Caco-2 (cell line): ENCODE measurements at places on chromosomes 12 and 14.

DNA sequence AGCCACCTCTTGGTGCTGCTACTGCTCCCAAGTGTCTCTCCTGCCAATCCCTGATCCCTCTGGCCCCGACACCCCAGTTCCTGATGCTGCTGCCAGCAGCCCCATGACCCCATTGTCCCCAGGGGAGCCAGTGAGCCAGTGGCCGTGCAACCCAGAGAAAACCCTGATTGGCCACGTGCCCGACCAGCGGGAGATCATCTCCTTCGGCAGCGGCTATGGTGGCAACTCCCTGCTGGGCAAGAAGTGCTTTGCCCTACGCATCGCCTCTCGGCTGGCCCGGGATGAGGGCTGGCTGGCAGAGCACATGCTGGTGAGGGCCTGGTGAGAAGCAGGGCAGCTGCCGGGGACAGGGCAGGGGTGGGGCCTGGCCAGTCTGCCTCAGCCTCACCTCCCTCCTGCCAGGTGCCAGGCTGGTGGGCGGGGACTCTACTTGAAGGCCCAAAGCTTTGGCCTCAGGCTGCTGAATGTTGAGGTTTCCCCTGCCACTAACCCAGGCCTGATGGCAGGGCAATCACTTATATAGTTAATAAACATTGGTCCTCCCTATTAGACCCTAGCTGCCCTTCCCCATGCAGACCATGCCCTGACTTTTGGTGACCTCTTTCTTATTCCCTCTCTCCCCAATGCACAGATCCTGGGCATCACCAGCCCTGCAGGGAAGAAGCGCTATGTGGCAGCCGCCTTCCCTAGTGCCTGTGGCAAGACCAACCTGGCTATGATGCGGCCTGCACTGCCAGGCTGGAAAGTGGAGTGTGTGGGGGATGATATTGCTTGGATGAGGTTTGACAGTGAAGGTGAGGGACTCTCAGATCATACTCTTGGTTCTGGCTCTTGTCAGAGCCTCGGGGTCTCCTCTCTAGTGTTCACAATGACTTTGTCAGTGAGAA, 5.1 kb downstream of the PCK2 start:
- no peak for DNase-seq

GRCh38 chr12:64160021-64160710, 61.9 kb downstream of the KICS2 start:
- no peak for DNase-seq

DNA sequence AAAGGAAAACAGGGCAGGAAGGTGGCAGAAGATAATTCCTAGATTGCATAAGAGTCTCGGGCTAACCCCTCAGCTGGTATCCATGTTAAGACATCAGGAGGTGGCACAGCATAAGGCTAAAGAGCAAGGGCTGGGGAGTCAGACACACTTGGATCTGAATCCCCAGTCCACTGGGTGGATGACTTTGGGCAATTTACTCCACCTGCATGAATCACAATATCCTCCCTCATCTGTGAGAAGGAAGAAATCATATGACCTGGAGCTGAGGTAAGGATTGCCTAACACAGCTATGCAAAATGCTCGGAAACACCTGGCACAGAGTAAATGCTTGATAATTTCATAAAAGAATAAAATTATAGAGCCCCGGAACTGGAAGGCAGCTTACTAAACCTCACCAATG, 217.9 kb downstream of the PIK3C2G start:
- no peak for DNase-seq

GRCh38 chr12:46160101-46160980, 108.5 kb downstream of the SLC38A1 start:
- no peak for DNase-seq

GRCh38 chr14:50451854-50452253, 55.2 kb upstream of the CDKL1 start:
- DNase-seq = no peak

DNA sequence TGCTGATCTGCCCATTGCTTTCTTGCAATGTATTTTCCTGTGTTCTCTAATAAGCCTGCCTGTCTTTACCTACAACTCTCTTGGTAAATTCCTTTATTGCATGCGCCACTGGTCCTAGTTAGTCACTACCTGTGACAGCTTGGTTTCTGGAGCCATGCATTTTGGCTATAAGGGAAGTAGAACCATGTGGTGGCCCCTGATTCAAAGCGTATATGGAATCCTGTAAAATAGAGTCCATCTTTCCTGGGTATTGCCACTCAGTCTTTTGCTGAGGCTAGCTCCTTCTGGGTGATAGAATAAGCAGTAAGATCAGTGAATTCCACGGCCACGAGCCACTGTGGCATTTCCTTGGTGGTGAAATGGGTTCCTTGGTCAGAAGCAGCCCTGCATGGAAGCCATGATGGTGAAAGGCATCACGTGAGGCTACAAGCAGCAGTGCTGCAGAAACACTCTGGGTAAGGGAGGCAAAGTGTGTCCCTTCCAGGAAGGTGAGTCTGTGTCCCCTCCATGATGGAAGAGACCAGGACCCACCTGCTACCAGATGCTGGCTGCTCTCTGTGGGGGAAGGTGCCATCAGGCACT, 19.6 kb downstream of the TNFAIP2 start:
- no peak for DNase-seq

DNA sequence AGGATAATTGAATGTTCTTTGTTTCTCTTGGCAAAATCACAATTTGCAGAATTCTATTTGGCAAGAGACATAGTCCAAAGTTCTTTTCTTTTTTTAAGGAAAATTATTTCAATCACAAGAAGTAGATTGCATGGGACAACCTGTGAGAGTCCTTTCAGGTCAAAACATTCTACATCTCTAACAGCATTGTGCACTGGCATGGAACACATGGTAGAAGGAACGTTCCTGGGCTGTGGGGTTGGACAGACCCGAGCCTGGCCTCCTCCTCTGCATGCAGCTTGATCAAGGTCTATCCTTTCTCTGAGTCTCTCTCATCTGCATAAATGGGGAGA, 88.6 kb upstream of the CPSF6 start:
- no peak for DNase-seq
